ENCODE measurements at places on chromosomes 12 and 14.

- no peak for DNase-seq
These were observed 267.0 kb downstream of the MED13L start for GRCh38 chr12:116010467-116010866.

GRCh38 chr12:124396544-124397398 lies 101.9 kb downstream of the RFLNA start:
- no peak for DNase-seq

- DNase-seq: no peak
These were observed 1.7 kb downstream of the DPPA3 start for GRCh38 chr12:7712841-7713442.

DNA sequence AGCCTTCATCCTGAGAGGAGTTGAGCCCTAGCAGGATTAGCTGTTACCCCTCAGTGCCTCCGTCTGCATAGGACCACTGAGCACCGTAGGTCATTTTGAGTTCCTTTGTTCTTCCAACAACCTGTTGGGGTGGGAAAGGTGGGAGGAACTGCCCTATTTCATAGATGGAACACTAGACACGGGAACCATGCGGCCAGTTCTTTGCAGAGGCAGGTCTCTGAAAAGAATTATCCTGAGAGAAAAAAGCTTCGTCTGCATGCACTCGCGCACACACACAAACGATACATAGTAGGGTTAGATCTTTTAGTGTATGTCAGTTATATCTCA lies 28.5 kb downstream of the TRAFD1 start:
- DNase-seq: no peak

- DNase-seq: no peak
These were observed 440.3 kb downstream of the NOVA1 start for GRCh38 chr14:26157517-26157916.

DNA sequence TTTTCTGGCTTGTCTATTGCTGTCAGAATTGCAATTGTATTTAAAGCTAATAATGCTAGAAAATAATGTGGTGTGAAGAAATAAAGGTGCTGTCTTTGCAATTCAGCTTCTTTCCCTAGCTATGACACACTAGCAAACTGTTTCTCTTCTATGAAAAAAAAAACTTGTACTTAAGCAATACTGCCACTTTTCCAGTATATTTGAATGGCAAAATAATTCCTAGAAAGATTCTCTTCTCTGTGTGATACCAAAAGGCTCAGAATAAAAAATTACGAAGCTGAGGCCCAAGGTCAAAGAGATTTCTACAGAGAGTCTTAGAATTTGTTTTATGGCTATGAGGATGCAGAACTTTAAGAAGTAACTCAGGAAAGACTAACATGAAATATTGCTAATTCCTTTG lies 235.5 kb downstream of the ADAMTS20 start:
- DNase-seq: no peak

DNA sequence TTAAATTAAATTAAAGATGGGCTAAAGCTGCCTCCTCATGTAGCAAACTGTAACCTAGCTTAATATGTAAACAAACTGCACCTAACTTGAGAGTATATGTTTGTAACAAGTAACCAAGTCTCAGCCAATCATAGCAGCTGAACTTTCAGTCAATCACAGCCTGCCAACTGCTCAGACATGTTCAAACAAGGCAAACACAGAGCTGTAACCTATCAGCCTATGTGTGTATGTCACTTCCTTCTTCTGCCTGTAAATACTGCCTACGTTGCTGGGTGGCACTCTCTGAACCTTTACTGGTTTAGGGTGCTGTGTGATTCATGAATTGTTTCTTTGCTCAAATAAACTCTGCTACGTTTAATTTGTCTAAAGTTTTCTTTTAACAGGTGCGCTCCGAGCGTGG lies 2.9 kb downstream of the SERPINA6 start:
- DNase-seq: no peak

- no peak for DNase-seq
These were observed 196.3 kb downstream of the PAX9 start for GRCh38 chr14:36857842-36858445.

DNA sequence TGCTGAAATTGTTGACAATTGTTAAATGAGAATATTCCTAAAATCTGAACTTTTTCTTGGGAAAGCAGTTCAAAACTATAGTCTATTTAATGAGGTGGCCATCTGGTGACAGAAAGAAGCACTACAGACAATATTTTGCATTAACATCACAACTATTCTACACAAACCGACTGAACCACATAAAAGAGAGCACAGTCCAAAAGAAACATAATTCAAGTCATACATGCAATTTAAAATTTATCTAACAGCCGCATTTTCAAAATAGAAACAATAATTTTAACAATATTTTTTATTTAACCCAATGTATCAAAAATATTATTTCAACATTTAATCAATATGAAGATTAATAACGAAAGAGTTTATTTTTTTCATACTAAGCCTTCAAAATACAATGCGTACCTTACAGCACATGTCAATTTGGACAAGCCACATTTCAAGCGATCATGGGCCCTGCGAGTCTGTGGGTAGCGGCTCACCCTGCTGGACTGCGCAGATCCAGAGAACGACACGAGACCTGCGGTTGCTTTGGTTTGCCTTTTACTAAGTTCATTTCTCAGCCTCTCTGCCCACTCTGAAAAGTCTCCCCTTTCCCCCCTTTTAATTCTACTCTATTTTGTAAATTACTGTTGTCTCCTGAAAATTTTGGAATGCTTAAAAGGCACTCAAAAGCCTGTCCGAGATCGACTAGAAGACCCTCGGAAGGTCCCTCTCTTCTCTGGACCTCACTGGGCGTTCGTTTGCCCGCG lies 947 bp upstream of the LRRC9 start:
- DNase-seq: peak; percentile 30

DNA sequence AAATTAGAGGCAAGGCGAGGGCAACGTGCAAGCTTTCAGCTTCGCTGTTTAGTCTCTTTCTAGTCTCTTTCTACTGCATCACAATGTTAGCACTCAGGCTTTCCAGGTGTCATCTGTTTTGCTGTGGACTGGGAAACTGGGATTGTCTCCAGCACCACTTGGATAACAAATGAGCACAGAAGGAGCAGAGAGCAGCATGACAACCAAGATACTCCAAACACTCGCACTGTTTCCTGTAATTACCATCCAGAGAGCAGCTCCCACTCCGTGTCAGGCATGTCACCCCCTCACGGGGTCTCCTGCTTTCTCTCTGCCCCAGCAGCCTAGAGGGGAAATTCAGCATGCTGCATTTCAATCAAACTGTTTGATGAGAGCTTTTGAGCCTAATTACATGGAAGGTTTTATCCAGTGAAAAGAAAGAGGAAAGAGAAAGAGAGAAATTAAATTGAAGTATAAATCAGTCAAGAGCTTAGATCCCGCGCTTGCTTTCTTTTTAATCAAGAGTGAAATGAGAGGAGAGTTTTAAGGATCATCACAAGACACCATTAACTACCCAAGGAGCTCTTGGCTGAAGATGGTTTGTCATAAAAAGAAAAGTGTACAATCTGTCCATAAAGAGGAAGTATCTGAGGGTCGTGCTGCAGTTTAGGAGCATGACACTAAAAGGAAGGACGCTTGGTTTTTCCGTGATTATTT lies 917.7 kb downstream of the DIO2 start:
- DNase-seq: peak; percentile 46

DNA sequence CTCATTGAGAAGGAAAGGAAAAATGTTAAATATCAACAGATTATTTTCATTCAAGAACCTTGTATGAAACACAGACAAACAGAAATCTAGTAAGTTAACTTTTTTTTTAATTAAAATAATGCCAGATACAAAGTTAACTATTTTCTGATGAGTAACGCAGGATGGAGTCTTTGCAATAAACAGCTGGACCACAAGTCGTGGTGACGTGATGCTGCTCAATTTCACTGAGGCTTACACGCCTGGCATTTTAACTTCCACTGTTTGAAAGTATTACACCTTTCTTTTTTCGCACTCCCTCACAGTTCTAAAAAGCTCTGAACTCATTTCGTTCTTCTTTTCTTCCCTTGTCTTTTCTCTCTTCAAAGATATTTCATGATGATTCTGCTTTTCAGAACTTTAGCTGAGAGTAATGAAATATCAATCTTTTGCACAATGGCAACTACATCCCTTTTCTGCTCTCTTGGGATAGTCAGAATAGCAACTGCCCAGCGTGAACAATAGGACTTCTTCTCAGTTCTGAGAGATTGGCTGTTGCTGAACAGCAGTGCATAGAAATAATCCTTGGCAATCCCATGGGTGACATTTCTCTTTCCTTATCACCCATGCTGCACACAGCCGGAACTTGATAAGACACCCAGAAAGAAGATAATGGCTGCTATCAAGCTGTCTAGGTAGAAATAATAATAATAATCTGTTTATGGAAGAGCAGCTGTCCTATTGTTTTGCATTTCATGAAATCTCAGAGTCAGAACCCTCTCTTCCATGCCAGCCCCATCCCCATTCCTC lies 160.5 kb downstream of the BTG1 start:
- no peak for DNase-seq

DNA sequence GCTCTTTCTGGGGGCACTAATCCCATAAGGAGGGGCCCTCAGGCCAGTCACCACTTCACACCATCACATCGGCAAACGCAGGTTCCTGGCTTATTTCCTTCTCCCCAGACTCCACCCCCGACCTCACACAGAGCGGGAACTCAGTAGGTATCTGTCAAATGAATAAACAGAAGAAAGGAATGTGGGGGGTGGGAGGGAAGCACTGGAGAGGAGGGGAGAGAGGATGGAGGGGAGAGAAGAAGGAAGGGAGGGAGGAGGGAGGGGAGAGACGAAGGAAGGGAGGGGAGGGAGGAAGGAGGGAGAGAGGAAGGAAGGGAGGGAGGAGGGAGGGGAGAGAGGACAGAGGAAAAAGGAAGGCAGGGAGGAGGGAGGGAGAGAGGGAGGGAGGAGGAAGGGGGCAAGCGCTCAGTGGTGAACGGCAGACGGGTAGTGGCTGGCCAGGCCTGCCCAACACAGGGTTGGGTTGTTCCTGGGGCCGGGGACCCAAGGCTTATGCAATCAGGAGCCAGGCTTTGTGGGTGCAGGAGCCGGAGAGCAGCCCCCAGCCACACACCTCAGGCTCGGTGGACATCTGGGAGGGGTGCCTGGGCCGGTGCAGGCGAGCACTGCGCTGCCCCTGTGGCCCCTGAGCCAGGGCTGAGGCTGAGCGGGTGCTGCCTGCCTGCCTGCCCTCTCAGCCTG lies 52.6 kb upstream of the FBRSL1 start:
- DNase-seq: no peak

DNA sequence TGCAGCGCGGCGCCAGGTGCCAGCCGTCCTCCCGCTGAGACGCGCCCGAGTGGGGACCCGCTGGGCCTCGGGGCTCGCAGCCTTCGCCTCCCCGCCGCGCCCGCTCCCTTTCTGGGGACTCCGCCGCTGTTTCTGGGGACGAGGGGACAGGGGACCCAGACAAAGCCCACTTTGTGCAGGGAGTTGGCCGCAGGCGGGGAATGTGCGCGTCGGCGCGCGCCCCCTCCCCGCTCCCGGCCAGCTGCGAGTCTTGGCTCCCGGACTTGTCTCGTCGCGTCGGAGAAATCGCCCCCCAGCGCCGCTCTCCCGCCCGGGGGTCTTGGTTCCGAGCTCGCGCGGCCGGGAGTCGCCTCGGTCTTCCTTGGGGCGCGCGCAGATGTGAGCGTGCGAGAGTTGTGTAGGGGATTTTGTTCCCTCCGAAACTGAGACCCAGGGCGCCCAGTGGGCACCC lies 717 bp downstream of the VASH1 start:
- no peak for DNase-seq

Data from NCI-H446 (cell line).